ENCODE measurements at places on chromosomes 2 and 18. TPM values are rescaled to one million over a fixed set of nuclear protein-coding genes. Genes with fewer than 3 reads are reported as not detected.

DNA sequence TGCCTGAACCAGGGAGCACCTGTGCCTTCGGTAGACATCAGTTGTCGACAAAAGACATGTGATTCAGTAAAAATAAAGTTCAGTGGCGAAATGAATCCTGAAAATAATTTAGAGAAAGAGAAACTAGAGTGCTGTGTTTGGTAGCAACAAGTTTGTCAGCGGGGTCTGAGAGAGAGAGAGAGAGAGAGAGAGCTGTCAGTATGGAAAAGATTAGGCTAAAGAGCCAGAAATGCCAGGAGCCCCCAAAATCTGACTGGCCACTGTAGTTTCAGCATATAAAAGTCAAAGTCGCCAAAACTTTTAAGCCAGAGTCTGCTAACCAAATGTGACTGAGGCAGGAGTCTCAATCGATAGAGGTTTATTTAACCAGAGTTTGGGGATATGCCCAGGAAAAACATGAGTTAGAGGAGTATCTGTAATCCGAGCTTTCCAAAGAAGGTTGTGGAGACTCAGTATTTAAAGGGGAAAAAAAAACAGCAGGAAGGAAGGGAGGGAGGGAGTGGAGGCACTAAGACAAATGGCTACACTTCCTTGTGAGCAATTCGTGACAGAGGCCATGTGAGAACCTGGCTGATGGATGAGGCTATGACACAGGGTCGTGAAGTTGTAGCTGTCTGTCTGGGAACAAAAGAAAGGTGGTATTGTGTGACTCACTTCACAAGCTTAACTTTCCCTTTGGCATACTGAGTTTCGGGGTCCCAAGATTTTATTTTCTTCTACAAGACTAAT lies 20.5 kb upstream of the GNAL start:
- DNase-seq, result no peak
- no peaks in the 10 kb centered on the region for H3K4me1 ChIP-seq
- no peak overlapping the region for H3K4me3 ChIP-seq
- no peaks in the 10 kb centered on the region for H3K27me3 ChIP-seq

DNA sequence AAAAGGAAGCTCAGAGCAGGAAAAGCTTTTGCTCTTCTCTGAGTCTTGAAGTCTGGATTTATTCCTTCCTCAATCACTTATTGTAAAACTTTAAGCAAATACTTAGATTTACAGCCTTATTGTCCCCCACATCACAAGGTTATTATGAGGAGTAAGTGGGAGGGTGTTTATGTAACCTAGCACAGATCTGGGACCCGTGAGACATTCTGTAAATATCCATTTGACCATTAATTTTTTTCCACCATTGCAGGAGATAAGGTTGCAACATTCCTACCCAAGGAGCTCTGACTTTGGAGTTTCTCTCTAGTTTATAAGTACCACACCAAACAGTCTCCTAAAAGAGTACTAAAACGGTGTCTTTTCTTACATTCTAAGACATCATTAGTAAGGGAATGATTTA lies 52.1 kb upstream of the CTIF start:
- no peak for DNase-seq
- H3K36me3 ChIP-seq, result no peaks in the 10 kb centered on the region
- no peak overlapping the region for H3K4me3 ChIP-seq

- no peaks in the 10 kb centered on the region for H3K4me1 ChIP-seq
- no peak for DNase-seq
- no peak overlapping the region for H3K27ac ChIP-seq
- no peak overlapping the region for H3K4me3 ChIP-seq
- no peaks in the 10 kb centered on the region for H3K36me3 ChIP-seq
These were observed 7.2 kb downstream of the BABAM2 start for GRCh38 chr2:27897717-27898116.

GRCh38 chr2:33392366-33392765 lies 84.1 kb upstream of the RASGRP3 start:
- H3K36me3 ChIP-seq, result no peaks in the 10 kb centered on the region
- H3K4me1 ChIP-seq, result no peaks in the 10 kb centered on the region
- DNase-seq, result no peak
- H3K4me3 ChIP-seq, result no peak overlapping the region

DNA sequence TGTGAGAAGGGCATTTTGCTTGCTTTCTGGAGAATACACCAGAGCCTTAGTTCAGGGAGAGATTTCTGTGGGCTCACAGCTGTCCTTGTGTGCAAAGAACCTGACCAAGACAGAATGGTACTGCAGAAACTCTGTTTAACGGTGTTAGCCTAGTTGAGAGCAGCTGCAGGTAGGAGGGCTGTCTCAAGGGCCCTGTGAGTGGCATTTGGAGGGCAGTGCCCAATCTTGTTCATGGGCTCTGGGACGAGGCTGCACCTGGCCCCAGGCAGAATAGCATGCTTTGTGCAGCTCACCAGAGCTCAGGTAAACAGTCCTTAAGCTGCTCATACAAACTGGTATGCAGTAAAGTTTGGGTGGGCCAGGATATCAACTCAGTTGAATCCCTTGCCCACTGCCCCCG lies 16.9 kb upstream of the RGPD4 start:
- no peaks in the 10 kb centered on the region for H3K4me1 ChIP-seq
- no peaks in the 10 kb centered on the region for H3K36me3 ChIP-seq

GRCh38 chr2:111072220-111072871 lies 48.4 kb upstream of the BCL2L11 start:
- H3K36me3 ChIP-seq, result no peaks in the 10 kb centered on the region
- no peaks in the 10 kb centered on the region for H3K4me1 ChIP-seq
- DNase-seq, result no peak
- H3K4me3 ChIP-seq, result no peak overlapping the region
- peak overlapping the region; percentile 50 for H3K27ac ChIP-seq

DNA sequence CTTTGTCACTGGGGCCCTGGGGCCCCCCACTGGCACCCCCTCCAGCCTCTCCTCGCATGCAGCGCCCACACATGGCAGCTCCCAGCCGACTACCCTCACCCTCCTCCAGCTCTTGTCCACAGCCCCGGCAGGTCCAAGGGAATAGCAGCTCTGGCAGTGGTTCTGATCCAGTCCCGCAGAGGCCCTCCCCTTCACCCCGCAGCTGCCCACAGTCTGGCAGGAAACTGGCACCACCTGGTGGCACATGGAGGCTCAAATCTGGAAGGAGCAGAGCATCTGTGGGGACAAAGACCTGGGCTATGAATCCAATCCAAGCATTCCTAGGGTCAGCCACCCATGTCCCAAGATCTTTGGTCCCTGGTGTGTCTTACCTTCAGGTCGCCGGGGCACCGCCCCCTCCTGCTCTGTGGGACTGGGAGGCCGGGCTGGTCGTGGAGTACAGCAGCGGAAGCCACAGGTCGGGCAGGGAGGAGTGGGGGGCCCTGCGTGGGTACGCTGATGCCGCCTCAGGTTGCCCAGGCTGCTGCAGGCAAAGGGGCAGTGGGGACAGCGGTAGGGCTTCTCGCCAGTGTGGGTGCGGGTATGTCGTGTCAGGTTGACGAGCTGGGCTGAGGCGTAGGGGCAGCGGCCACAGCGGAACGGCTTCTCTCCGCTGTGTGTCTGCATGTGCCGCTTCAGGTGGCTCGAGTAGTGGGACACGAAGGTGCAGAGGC lies 2.3 kb downstream of the ZNF513 start:
- H3K4me1 ChIP-seq, result peaks cover 25% of the 10 kb centered on the region
- H3K4me3 ChIP-seq, result no peak overlapping the region
- no peaks in the 10 kb centered on the region for H3K27me3 ChIP-seq
- no peak overlapping the region for H3K27ac ChIP-seq
- H3K36me3 ChIP-seq, result no peaks in the 10 kb centered on the region
- DNase-seq, result peak; percentile 54

DNA sequence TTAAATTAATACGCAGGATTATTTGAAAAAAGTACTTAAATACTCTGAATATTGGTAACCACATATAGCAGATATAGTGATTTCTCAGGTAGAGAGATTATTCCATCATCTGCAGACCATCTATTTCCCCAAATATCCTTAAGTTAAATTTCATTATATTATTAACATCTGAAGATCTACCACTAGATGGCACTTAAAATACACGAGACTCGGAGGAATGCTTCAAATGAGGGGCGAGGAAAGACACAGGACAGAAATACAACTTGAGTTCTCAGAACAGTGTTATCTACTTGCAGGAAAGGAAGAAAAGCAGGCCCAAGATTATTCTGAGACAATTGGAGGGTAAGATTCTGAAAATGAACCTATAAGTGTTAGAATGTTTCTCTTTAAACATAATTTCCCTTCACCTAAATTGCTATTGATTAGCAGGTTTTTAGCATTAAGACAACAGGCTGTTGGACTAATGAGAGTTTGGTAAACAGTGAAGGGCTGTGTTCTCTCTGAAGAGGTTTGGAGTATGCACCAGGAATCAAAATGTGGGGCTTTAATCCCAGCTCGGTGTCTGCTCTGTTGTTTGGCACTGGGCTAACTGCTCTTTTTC lies 76.9 kb upstream of the GCFC2 start:
- H3K27ac ChIP-seq, result no peak overlapping the region
- H3K27me3 ChIP-seq, result no peaks in the 10 kb centered on the region
- no peaks in the 10 kb centered on the region for H3K4me1 ChIP-seq
- no peak for DNase-seq

- no peak overlapping the region for H3K27ac ChIP-seq
- no peaks in the 10 kb centered on the region for H3K27me3 ChIP-seq
- no peak for DNase-seq
- H3K36me3 ChIP-seq, result no peaks in the 10 kb centered on the region
- H3K4me3 ChIP-seq, result no peak overlapping the region
These were observed 16.1 kb upstream of the ARL5A start for GRCh38 chr2:151844211-151844896.

DNA sequence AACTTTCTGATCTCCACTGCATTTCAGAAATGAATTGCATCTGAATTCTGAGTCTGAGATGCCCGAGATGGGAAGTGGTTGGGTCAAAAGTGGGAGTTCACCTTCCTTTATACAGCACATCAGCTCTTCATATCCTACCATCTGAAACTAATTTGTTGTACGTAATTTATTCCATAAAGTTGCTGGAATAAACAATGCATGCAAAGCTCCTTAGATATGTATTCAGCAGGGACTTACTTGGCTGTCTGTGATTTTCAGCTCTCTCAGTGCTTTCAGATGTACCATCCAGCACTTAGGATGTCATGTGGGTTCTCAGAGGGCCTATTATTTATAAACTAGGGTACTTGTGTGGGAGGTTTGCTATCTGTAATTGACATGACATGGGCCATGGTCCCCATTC lies 46.9 kb upstream of the EFEMP1 start:
- no peaks in the 10 kb centered on the region for H3K36me3 ChIP-seq
- H3K27ac ChIP-seq, result no peak overlapping the region
- no peak for DNase-seq
- no peak overlapping the region for H3K4me3 ChIP-seq
- H3K27me3 ChIP-seq, result no peaks in the 10 kb centered on the region

GRCh38 chr2:21423854-21424253 lies 300.1 kb downstream of the TDRD15 start:
- DNase-seq, result no peak
- no peak overlapping the region for H3K27ac ChIP-seq
- no peaks in the 10 kb centered on the region for H3K27me3 ChIP-seq
- no peaks in the 10 kb centered on the region for H3K4me1 ChIP-seq

DNA sequence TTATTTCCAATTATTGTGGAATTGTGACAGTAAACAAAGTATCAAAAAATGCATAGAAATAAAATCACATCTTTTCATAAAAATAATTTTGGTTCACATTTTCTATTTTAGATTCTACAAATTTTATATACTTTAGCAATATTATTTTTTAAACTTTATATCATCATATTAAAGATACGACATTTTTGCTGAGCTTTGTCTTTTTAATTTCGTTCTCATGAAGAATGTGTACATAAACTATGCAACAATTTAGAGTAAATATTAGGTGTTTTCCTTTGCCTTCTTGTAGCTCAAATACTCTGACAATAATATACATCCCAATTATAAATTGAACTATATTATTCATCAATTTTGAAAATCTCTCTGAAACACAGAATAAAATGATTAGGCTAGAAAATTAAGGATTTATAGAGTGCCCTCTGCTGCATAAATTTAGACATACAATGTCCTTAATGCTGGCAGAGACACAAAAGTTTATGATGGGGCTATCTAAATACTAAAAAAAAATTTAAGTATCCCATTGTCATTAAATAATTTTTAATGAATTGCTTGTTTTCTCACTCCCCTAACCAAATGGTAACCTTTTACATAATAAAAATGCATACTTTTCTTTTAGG lies 45.7 kb downstream of the CCDC102B start:
- no peaks in the 10 kb centered on the region for H3K4me1 ChIP-seq
- H3K4me3 ChIP-seq, result no peak overlapping the region
- H3K27me3 ChIP-seq, result no peaks in the 10 kb centered on the region
- H3K27ac ChIP-seq, result no peak overlapping the region
- no peaks in the 10 kb centered on the region for H3K36me3 ChIP-seq

DNA sequence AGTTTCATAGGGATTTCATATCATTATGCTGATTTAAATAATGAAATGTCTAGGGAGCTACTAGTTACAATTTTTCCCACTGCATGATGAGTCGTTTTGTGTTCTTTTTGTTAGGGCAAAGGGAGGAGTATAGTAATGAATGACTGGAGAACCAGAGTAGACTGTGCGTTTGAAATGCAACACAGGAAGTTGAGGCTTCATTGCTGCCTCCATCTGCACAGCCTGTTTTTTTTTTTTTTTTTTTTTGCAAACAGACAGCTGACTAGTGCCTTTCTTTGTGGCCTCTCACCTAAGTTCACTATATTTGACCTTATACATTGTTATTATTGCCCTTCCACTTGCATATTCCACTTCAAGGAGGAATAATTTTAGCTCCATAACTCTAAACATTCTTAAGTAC lies 286.7 kb upstream of the LRRTM1 start:
- no peak overlapping the region for H3K27ac ChIP-seq
- no peaks in the 10 kb centered on the region for H3K4me1 ChIP-seq
- no peak for DNase-seq
- no peaks in the 10 kb centered on the region for H3K36me3 ChIP-seq
- H3K4me3 ChIP-seq, result no peak overlapping the region

Gene RBMS1
- 41.3 TPM for total RNA-seq

Gene HES6
- 26.6 TPM for total RNA-seq

Gene TBR1
- not detected for total RNA-seq

Gene PLEKHA3
- total RNA-seq, result 7.4 TPM

Gene ZBTB7C
- 10.5 TPM for total RNA-seq

Gene EVX2
- not detected for total RNA-seq

Gene ALPG
- not detected for total RNA-seq

Gene DSC1
- not detected for total RNA-seq

Gene ACADL
- 0.54 TPM for total RNA-seq

Gene GRHL1
- total RNA-seq, result 1.5 TPM

Measured in Peyer's patch (tissue), 4 donors.